HT1080 (cell line): ENCODE measurements at places on chromosomes 7 and 10.

DNA sequence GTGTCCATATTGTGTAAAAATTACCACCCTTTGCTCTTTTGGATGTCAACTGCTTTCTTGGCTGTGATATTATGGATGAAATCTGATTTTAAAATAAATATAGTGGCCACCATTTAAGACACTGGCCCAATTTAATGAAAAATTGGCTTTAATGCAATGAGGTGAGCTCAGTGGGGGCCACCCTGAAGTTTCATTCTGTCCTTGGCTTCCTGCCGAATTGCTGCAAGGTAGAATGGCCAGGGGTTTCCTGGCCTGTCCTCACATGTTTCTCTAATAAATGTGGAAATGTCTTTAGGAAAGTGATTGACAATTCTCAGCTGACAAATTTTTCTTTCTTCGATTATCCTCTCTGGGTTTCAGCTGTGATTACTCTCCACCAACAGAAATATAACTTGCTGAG, 36.0 kb downstream of the DYNC1I1 start:
- no peak for DNase-seq

DNA sequence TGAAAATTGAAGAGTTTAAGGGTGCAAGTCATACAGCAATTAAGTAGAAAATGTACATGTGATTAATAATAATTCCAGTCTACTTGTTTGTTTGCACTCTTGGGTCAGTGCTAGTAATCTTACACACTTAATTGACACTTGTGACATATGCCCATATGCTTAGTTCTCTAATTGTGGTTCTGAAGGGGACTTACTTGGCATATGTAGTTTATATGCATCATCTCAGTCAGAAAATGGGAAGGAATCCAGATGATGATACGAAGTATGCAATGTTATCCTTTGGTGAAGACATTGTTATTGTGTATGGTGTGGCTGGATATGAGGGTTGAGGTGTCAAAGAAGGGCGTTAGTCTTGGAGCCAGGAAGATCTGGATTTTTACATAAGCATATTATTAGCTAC, 193.5 kb upstream of the HDAC9 start:
- no peak for DNase-seq

DNA sequence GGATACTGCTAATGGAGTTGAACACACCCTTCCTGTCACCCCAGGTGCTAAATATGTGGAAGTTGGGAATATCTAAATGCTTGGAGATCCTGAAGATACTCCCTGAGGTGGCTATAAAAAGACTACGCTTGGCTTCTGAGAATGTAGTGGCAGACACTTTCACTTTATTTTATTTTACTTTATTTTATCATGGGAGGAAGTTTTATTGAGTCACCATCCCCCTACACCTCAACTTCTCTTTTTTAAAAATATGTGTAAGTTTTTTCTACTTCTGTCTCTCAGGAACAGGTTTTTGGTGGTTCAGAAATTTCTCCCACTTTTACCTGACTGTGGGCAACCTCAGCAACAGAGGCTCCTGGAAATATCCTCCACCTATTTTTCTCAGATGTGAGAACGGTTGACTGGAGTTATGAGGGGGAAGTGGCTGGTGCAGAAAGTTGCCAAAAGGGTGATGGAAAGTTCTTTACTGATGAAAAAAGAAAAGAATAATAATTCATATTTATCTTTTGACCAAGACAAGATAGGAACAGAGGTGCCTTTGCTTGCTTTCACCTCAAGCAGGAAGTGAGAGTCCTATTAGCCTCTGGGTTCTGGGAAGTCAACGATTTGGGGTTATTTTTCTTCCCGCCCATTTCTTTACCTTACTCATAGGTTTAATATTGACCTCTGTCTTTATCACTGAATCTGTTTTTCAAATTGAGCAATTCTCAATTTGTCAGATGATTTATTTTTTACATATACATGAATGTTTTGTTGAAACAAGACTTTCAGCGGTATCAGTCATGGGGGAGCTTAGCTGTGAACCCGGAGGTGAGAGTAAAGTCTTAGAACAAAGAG, 103.6 kb downstream of the AHR start:
- no peak for DNase-seq

GRCh38 chr7:70694971-70695794, 436.8 kb upstream of the GALNT17 start:
- peak; percentile 21 for DNase-seq

- no peak for DNase-seq
Measured at GRCh38 chr7:33517191-33517590, 387.8 kb downstream of the BBS9 start.

DNA sequence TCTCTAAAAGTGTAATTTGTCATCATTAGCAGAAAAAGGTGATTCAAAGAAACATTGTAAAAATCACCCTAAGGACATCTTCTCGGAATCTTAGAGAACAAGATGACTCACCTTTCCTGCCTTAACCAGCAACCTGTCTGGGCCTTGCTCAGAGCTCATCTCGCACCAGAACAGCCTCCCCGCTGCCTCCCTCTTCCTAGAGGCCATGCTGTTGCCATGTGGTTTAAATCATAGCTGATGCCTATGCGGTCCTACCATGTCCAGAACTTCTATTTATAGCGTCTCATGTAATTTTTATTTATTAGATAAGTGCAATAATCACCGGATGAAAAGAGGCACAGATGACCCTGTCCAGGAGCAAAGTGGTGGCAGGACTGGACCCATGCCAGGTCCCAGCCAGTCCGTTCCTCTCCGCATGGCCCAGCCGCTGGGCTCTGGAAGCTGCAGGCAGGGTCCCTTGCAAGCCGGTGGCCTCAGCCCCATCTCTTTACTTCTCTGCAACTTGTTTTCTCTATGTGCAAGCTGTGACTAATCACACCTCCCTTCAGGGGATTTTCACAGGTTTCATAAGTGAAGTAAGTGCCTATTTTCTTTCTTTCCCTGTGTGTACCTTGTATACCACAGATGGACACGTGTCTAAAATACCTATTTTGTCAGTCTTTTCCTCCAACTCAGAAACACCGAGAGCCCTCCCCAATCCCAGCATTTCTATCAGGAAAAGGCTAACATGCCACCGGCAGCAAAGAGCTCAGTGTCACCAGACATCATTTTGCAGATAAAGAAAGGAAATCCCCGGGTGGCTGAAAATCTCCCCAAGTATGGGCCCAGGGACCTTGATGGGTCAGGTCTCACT, 27.1 kb downstream of the KLF6 start:
- peak; percentile 67 for DNase-seq

GRCh38 chr10:69025370-69025896, 36.8 kb downstream of the KIFBP start:
- no peak for DNase-seq
